ENCODE measurements at places on chromosomes 2 and 18. TPM values are rescaled to one million over a fixed set of nuclear protein-coding genes. Genes with fewer than 3 reads are reported as not detected.

DNA sequence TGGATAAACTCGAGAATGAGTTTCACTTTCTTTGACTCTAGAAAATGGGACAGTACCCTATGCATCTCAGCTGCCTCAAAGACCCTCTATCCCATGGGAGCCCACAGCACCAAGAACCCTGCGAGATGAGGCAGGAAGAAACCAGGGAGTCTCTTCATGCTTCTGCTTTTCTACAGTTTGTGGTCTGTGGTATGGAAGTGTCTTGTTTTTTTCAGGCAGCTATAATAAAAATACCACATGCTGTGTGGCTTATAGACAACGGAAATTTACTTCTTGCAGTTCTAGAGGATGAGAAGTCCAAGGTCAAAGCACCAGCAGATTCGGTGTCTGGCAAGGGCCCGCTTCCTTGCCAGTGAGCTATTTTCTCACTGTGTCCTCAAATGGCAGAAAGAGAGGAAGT is 257.9 kb downstream of the SUCLG1 start:
- no peak for DNase-seq

DNA sequence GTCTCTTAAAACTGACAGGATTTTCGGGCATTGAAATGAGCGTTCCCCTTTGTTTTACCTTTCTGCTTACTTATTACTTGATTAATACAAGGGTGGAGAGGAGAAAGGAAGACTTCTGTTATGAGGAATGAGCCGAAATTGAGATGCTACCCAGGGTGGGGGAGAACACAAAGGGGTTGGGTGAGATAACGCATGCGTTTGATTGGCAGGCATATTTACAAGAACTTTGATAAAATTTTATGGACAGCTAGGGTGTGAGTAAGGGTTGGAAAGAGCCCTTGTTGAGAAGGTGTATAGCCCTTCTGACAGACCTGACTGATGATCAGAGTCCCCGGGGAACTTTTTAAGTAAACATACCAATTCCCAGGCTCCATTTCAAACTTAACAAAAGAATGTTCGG is 1.8 kb downstream of the RNF138 start:
- DNase-seq, result peak; percentile 4

DNA sequence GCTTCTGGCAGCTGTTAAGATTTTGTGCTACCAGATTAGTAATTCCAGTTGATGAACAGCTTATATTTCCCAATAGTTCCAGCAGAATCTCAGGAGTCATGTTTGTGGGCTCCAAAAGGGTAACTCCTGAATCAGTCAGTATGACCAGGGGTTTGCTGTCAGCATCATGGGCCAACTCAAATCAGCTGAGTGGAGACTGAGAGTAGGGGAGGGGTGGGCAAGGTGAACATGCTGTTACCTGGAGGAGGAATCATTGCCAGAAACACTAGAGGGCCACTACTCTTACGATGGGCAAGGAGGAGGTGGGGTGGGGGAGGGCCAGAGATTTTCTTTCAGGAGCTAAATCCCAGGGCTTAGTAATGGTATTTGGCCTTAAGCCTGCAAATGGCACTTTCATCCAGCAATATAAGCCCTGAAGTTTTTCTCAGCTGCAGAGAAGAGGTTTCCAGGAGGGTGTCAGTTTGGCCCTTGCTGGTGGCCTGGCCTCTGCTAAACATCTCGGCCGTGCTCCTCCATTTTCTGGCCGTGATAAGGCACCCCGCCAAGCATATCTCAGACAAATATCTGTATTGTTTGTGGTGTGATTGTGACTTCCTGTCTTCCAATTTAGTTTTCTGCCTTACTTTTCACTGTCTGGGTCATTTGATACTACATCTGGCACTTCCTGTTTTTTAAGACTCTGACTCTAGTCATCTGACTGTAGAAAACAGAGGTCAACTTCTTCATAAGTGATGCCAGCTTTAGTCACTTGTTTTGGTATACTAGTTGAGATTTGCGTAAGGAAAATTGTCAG is 120.5 kb upstream of the CXCR4 start:
- DNase-seq, result peak; percentile 70

- peak; percentile 92 for DNase-seq
Measured at GRCh38 chr2:62586981-62587380, 81.0 kb upstream of the TMEM17 start.

NFU1 gene
- 46.6 TPM for total RNA-seq

RNF181 gene
- total RNA-seq, result 176 TPM
